ENCODE measurements at places on chromosomes 13 and 19. TPM values are rescaled to one million over a fixed set of nuclear protein-coding genes. Genes with fewer than 3 reads are reported as not detected.

DNA sequence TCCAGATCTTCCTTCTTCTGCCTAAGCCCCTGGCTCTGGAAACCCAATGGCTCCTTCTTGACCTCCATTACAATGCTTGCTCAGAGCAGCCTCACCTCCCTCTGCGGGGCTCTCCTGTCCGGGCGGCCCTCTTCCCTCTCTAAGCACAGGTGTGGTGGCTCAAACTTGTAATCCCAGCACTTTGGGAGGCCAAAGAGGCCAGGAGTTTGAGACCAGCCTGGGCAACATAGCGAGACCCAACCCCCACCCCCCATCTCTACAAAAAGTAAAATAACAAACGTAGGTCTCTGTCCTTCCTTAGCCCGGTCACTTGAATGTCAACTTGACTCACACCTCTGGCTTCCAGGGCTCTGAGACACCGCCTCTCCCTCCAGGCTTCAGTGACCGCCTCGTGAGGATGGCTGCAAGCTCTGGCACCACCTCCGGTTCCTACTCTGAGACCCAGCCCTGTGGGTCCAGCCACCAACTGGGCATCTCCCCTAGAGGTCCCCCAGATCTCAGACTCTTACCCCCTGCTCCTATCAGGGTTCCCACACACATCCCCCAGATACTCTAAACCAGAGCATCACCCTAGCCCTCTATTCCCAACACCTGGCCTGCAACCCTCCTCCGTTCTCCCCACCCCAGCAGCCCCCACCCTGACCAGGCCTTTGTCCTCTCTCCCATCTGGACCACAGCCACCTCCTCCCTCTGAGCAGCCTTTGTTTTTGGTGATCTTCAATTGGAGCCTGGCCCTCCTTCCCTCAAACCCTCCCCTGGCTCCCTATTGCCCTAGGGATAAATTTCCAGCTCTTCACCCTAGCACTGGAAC, 4.7 kb upstream of the TLE2 start:
- DNase-seq, result no peak

DNA sequence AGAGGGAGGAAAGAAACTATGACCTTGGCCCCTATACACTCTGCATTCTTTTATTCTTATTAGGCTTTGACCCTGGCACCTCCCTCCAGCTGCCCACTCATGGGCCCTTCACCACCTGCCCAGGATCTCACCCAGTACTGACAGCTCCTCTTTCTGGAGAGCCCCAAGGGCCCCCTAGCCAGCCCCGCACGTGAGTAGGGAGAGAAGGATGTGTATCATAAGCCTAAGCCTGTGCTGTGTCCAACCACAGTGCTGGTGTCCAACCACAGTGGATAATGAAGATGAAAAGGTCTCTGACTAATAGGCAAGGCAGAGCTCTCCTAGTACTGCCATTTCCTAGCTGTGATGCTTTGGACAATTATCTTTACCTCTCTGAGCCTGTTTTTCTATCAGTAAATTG, 4.2 kb downstream of the DMRTC2 start:
- no peak for DNase-seq

DNA sequence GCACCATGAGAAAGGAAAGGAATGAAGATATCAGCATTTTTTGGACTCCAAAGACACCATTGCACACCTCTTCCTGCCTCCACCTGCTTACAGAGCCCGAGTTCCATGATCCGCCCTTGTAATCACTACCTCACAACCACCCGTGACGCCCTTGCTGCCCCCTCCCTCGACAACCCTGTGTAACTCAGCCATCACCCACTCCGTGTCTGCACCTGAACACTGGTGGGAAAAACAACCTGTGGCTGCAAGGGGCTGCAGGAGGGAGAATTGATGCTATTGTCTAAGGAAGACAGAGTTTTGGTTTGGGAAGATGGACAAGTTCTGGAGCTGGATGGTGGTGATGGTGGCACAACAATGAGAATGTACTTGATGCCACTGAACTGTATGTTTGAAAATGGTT, 27.0 kb downstream of the ZIC5 start:
- no peak for DNase-seq

DNA sequence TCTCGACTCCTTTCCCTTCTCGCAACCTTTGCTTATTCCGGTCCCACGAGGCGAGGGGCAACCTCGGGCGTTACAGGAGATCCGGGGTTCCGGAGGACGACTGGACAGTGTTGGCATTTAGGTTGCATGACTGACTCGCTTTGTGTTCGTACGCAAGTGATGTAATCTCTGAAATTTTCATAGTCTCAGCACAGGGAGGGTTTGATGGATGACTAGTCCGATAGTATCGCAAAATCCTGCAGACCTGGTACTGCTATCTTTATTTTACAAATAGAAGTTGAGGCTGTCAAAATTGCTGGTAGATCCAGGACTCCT, 342 bp downstream of the DDX49 start:
- DNase-seq, result no peak

The ZNF560 gene
- not detected for total RNA-seq

DNA sequence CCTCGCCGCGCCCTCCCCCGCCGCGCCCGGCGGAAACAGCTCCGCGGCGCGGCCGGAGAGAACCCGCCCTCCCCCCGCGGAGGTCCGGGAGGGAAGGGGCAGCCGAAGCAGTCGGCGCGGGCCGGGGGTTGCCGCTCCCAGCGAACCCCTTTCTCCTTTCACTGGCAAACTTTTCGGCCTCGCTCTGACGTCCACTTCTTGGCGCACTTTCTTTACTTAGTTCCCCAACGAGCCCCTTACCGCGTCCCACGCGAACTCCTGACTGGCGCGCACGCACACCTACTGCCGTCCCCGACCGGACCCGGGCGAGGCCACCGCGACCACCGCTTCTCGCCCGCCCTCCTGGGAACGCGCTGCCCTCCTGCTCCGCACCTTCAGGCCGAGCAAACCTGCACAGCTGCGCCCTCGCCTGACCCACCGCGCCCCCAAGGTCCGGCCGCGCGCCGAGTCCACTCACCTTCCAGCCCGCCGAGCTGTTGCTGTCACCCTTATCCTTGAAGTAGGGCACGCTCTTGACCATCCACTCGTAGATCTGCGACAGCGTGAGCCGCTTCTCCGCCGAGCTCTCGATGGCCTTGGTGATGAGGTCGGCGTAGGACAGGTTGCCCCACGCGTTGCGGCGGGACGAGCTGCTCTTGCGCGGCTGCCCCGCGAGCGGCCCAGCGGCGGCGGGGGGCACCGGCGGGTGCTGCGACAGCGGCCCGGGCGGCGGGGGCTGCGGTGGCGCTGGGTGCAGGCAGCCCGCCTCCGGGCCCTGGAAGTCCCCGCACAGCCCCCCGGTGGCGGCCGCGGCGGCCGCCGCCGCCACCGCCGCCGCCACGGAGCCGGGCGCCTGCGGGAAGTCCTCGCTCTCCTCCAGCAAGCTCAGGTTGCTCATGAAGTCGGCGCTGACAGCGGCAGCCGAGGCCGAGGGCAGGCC, 1.1 kb downstream of the FOXO1 start:
- peak; percentile 44 for DNase-seq

DNA sequence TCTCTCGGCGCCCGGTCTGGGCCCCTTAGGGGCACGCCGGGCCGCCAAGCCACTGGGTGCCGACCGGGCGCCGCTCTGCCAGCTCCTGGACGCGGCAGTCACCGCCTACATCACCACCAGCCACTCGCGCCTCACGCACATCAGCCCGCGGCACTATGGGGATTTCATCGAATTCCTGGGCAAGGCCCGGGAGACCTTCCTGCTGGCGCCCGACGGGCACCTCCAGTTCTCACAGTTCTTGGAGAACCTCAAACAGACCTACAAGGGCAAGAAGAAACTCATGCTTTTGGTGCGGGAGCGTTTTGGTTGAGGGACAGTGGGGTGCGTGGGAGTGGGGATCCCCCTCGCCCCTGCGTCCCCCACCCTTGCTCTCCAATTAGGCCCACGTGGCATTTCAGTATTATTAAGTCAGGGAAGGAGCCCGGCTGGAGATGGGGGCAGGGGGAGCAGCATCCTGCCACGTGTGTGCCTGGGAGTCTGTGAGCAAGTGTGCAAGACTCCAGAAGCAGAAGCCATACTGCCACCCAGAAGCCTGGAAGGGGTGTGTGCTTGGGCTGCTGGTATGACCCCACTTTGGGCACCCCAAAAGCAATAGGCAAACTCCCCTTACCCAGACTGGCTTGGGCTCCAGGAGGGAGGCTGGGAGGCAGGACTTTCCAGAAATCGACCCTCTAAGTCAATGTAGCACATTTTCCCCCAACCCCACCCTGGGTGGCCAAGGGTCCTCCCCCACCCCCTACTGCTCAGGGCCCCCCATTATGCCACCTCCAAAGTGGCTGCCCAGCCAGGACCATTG, 35.7 kb downstream of the ZSWIM4 start:
- DNase-seq, result no peak

The CCDC122 gene
- 0.95 TPM for total RNA-seq

- no peak for DNase-seq
These were observed 66.0 kb downstream of the PCCA start for GRCh38 chr13:100154842-100155416.

DNA sequence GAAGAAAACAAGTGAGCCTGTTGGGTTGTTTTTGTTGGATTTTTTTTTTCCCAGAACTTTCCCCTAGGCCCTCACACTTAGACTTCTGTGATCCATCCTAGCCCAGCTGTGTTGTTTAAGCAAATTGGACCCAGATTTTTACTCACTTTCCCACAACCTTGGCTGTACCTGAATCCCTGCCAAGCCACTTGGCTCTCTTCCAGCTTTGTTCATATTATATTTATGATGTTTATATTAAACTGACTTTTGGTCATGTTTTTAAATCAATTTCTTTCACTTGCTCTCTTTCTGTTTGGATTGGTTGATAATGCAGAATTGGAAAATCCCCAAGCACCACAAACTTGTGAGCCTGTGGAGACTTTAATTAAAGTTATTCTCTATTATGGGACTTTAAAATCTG, 16.6 kb downstream of the OLFM4 start:
- no peak for DNase-seq

DNA sequence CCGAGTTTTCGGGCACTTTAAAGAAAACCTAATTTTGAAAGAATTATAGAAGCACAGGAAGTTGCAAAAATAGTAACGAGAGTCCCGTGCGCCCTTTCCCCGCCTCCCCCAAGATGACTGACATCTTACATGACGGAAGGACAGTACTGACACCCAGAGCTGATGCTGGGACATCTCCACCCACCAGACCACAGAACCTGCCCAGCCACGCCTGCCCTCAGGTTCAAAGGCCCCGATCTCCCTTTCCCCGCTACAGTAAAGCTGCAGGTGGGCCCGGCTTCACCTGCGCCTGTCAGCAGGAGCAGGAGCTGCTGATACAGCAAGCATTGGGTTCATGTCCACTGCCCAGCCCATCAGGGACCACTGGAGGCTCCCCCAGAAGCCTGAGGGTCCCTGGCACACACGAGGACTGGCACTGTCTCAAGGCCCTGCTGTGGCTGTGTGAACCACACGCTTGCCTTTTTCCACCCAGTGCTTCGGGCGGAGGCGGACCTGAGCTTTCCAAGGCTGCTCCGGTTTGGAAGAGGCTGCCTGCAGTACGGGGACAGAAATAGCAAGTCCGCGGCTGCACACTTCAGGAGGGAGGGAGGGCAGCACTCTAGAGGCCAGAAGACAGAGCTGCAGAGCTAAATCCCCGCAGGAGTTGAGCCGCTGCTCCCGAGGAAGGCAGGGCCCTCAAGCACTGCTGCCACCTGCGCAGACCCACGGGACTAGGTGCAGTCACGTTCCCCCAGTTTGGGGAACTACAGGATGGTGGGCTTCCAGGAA, 8.7 kb downstream of the MAP2K2 start:
- DNase-seq, result peak; percentile 33

DNA sequence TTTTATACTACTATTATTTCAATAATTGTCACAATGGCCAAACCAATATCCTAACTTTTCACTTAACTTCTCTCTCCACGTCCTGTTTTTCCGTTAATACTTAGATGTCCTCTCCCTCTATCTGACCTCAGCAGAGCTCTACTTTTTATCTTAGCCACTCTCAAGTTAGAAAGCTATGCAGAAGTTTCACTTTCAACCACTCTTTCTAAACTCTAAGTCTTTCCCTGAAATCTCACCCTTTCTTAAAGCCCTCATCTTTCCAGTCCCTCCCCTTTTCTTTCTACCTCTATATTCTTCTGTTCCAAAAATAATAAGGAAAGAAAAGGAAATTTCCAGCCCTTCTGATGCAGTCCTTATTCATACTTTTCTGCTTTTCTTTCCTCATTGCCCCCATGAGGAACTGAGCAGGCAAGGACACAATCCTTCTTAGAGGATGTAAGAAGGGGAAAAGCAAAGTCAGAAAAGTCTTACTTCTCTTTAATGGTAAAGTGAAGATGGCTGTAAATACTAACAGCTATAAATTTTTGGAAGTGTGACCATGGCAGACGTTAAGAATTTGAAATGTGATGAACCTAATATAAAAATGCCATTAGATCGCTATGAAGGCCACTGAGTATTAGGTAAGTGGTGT, 23.0 kb downstream of the FAM216B start:
- DNase-seq, result no peak

DNA sequence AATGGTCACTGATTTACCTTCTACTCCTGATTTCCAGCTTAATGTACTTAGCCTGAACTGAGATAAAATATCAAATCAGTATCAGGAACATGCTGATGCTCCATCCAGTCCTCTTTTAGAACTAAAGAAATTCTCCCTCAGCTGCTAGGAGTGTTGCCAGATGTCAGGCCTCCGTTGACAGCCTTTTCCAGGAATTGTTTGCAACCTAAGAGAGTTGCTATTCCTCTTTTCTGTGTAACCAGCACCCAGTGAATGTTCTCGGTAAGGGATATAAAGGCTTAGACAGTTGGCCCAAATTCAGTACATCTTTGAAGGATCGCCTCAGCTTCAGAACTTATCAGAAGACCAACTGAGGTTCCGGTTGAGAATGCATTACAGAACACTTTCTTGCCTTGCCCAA, 559.0 kb downstream of the PCDH17 start:
- no peak for DNase-seq
